Stimulated activated CD4-positive, alpha-beta T cell treated with anti-CD3 and anti-CD28 coated beads, Interleukin-1b, Interleukin-23, amount 100 ng/mL, for 1 hour (primary cell): ENCODE measurements at places on chromosomes 4 and X.

- DNase-seq, result no peak
These were observed 83.4 kb downstream of the TNIP2 start for GRCh38 chr4:2672700-2673099.

DNA sequence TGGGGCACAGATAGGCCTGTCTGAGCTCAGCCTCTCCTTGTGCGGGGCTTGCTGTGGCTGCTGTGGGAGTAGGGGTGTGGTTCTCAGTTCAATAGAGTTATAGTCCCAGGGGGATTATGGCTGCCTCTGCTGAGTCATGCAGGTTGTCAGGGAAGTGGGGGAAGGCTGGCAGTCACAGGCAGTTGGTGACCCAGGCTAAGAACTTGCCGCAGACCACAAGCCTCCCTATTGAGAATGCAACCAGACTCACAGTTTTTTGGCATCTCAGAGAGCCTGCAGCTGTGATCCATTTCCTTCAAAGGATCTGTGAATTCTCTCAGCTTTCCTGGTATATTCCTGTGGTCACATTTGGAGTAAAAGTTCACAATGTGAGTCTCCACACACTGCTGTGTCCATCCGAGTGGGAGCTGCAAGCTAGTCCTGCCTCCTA lies 364.9 kb downstream of the ZNF674 start:
- no peak for DNase-seq

- DNase-seq, result no peak
These were observed 70.7 kb downstream of the SUPT20HL2 start for GRCh38 chrX:24243188-24243587.

DNA sequence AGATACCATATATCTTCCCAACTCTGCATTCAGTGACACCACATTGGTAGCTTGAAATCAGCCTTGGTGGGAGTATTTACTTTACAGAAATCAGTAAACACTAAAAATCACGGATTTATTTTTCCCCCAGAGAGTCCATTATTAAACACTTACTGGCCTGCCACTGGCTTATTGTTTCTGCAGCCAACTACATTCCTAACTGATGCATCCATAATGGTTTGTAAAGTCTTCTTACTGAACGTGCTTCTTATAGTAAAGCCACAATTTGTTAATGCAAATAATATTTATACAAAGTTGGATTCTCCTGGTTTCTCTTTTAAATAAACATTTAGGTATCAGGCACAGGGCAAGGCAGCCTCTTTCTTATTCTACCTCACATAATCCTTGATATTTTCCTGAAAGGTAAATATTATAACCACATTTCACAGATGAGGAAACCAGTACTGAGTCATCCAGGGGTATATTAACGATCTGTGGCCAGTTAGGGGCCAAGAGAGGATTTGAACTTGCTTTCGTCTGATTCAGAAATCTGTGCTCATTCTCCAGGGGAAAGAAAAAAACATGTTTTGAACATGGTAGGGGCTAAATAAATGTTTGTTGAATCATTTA lies 136.5 kb downstream of the RAB28 start:
- DNase-seq, result no peak

DNA sequence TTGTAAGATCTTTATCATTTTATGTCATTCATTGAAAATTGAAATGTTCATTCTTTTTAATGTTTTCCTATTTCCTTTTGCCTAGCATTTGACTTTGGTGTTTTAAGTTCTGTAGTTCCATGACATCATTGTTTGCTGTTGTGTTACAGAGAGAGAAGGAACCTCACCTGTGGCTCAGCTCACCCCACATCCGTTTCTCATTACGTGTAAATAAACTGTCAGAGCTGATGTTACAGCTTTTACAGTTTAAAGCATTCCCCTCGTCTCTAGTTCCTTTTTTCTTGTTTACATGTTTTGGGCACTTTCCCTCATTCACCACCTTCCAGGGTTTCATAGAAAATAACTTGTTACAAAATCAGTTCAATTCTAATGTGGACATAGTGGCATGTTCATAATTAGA lies 137.2 kb downstream of the FNIP2 start:
- DNase-seq, result no peak

DNA sequence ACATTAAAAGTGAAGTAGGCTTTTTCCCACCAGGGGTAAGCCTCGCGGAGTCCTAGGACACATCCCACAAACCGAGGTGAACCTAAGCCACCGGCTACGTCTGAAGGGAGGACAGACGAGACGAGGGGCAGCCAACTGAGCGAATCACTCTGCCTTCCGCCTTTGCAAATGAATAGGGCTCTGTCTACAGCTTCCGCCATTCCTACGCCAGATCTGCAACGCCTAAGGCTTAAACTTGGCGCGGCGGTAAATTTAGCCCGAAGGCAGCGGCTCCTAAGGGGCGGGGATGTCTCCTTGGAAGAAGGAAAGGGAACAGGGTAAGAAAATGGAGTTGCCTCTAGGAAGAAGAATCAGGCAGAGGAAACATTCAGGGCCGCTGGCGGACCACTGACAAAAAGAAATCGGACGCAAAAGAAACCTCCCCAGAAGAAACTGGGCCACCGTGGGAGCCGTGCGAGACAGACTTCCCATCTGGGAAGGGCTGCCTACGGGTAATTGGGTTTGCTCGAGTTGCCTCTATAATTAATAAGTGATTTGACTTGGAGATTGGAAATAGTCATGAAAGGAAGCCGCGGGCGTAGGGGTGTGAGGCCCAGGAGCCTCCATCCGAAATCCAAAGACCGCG lies 90.5 kb downstream of the BCOR start:
- DNase-seq, result no peak
